ENCODE measurements at places on chromosomes 5 and 9.
A peak's percentile ranks its signal among the peaks of the same experiment; 100 is the strongest.

DNA sequence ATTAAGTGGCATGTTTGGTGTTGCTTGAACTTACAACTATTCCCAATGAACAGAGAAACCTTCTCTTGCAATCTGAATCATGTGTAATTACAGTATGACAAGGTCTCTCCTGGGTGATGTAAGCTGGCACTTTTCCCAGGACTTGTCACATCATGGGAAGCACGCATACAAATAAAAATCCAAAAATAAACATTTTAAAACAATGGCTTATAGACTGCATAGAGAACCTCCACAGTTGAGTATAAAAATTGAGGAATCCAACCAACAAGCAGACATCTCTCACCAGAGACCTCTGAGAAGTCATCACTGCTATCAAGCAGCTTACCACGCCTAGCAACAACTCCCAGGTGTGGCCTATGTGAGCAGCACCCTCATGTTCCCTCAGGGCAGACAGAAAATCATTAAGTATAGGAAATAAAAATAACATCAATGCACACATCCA, 3.9 kb downstream of the MLLT3 start:
- no peak for DNase-seq

DNA sequence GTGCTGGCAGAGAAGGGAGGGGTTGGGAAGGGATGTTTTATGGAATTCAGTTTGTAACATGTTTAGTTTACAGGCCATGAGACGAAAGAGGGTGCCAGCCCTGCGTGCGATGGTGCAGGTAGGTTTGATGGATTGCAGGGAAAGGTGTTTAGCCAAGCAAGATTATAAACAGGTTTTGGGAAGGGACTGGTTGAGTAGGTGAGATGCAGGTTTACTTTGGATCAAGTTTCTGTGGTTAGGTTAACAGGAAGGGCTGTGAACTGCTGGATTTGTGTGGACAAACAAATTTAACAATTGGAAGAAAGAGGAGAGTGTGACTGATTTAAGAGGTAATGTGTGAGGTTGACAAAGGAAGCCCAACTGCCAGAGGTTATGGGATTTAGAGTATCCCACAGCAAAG, 32.6 kb upstream of the GPX3 start:
- DNase-seq = no peak

GRCh38 chr9:136922540-136922939, 22.0 kb downstream of the FBXW5 start:
- DNase-seq = no peak

DNA sequence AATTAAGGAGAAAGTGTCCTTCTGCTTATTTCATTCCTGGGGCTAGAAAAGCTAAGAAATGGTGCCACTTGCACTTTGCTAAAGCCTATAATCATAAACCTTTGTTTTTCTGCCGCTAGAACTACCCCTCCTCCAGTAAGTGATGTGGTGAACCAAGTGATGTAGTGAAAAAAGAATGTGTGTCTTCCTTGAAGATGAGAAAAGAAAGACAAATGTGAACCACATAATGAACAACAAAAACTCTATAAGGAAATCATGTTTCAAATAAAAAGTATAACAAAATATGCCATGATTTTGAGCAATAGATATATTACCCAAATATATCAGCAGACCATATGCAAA, 179.0 kb upstream of the SGCD start:
- no peak for DNase-seq

DNA sequence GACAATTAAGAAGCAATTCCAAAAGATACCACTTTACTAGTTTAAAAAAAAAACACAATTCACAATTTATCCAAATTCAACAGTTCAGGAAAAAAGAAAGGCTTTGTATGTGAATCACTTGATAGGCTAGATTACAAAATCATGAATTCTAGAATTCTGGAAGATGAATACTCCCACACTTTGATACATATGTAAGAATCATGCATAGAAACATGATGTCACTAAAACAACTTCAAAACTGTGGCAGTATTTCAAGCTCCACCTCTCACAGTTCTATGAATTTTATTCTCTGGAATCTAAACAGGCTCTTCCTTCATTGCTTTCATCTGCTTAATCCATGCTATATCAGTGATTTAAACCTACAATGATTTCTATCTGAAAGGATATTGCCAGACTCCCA, 51.0 kb downstream of the GNAQ start:
- no peak for DNase-seq

DNA sequence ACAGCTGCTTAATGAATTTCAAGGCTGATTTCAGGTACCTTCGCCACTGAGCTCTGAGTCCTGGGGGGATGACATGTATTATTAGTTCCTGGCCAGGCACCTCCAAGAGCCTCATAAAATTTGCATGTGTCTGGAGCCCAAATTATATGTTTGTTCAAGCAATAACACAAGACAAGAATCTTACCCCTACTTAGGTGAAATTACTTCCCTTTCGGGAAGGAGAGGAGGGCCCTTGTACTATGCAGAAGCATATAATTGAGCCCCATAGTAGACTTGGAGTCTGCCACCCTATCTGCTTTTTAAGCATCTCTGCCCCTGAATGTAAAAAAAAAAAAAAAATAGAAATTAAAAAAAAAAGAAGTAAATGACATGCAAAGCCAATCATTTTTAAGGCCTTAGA, 13.0 kb upstream of the TMEM38B start:
- DNase-seq = no peak

DNA sequence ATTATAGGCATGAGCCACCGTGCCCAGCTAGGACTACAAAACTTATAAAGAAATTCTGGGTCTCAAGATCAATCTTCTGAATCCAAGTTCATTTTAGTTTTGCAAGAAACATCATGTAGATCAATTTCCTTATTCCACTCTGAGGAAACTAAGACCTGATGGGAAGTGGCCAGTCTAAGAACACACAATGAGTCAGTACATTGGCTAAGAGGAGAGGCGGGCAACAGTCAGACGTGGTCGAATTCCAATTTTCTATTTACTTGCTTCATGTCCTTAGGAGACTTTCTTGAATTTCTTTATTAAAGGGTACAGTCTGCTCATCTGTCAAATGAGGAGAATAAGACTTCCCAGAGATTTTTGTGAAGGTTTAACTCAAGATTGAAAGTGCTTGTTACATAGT, 432.1 kb upstream of the BRINP1 start:
- no peak for DNase-seq

- no peak for DNase-seq
Observed at GRCh38 chr5:6066016-6066415, 312.3 kb downstream of the MED10 start.

DNA sequence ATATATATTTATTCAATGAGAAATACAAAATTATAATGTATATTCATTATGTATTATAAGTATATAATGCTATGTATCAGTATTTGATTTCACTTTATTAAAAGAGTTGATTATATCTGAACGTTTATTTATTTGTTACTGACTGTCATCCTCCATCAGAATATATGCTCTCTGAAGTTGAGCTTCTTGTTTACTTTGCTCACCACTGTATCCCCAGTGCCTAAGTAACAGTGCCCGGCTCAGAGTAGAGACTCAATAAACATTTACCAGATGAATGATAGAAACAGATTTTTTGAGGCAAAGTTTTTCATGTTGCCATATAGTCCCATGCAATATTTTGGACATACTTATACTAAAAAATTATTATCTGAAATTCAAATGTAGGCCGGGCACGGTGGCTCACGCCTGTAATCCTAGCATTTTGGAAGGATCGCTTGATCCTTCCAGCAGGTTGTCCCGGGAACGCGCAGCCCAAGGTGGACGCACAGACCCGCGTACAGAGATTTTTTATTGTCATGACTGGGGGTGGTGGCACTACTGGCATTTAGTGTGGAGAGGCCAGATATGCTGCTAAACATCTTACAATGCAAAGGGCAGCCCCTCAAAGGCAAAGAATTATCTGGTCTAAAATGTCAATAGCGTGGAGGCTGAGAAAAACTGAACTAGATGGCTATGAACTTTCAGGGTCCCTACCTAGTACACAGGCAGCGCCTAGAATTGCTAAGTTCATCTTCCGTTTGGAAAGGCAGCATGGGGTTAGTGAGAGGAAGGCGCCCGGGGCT, 761 bp upstream of the DNAJC25 start:
- no peak for DNase-seq

DNA sequence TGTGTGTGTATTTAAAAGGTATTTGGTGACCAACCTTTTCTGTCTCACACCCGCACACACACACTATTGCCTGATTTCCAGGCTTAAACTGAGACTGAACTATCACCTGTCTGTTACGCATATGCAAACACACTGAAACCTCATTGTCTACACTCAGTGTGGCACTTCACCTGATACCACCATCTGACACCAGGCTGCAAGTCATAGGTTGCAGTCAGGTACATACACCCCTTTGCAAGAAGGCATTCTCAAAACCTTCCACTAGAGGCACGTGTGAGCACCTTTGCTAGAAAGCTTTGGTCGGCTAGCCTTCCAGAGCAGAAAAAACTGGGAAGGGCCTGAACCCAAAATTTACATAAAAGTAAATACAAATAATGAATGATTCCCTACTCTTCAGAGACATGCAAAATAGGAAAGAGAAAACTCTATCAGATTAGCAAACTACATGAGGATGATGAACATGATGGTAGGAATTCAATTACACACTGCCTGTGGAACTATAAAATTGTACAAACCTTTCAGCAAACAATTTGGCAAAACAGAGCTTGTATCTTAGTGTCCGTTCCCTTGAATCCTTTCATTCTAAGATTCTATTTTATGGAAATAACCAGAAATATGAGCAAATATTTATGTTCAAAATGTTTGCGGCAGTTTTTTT, 5.9 kb upstream of the FOXD1 start:
- DNase-seq = peak; percentile 50

GRCh38 chr5:37715361-37715760, 124.5 kb downstream of the GDNF start:
- no peak for DNase-seq

DNA sequence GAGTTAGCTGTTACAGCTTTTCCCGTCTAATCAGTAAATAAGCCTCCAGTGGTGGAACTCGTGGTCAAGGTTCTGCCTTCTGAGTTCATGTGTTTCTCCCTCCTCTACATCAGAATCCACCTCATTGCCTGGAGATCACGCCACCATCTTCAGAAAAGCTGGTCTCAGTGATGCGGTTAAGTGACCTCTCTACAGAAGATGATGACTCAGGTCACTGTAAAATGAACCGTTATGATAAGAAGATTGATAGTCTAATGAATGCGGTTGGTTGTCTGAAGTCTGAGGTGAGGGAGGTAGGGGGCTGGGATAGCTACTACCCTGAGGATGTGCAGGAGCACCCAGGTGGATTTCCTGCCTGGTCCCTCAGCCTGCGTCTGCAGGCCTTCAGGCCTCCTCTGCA, 13.3 kb downstream of the ODF2 start:
- no peak for DNase-seq

DNA sequence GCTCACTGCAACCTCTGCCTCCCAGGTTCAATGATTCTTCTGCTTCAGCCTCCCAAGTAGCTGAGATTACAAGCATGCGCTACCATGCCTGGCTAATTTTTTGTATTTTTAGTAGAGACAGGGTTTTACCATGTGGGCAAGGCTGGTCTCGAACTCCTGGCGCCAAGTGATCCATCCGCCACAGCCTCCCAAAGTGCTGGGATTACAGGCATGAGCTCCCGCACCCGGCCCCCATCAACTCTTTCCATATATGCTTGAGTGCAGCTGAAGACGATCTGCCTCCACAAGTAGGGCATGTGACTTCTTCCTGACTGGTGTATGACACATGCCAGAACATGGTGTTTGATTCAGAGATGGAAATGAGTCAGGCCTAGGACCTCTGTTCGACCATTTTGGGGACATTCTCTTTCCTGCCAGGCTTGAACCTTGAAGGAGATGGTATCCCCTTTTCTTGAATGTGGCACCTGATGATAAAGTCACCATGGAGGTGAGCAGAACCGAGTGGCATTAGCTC, 7.5 kb upstream of the CNOT6 start:
- no peak for DNase-seq

- no peak for DNase-seq
Observed at GRCh38 chr9:75111019-75111622, 22.8 kb downstream of the OSTF1 start.

DNA sequence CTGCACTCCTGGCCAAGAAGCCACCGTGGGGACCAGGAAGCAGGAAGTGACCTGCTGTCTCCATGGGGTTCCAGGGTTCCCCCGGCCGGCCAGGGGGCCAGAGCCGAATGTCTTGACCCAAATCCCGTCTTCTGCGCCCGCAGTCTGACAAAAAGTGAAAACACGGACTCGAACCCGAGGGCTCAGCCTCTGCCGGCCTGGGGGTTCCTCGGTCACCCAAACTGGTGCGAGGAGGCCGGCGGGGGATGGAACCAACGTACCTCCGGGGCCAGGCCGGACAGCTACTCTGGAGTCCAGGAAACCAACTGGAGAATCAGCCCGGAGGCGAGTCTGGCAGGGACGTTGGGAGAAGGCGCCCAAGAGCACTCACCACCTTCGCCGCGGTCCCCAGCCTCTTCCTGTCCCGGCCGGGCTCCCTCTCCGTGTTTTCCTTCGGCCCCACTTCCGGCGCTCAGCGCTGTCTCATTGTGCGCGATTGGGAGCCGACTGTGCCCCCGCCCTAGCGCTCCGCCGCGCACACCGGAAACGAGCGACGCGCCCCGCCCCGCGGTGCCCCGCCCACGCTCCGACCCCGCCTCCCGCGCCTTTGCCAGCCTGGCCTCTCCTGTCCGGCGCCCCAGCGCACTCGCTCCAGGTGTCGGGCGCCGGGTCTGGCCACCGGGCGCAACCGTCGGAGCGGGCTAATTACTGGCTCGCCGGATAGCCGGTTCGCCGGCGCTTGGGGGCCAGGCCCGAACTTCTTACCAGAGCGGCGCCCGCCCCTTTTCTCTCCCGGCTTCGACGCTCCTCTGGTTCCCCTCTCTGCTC, at the start of gene TUT7:
TSS of gene TUT7 (minus strand) at position 400 of the 807 bp plus-strand sequence. CDS start 1,211 bp downstream, outside the sequence.
- peak; percentile 97 for DNase-seq

DNA sequence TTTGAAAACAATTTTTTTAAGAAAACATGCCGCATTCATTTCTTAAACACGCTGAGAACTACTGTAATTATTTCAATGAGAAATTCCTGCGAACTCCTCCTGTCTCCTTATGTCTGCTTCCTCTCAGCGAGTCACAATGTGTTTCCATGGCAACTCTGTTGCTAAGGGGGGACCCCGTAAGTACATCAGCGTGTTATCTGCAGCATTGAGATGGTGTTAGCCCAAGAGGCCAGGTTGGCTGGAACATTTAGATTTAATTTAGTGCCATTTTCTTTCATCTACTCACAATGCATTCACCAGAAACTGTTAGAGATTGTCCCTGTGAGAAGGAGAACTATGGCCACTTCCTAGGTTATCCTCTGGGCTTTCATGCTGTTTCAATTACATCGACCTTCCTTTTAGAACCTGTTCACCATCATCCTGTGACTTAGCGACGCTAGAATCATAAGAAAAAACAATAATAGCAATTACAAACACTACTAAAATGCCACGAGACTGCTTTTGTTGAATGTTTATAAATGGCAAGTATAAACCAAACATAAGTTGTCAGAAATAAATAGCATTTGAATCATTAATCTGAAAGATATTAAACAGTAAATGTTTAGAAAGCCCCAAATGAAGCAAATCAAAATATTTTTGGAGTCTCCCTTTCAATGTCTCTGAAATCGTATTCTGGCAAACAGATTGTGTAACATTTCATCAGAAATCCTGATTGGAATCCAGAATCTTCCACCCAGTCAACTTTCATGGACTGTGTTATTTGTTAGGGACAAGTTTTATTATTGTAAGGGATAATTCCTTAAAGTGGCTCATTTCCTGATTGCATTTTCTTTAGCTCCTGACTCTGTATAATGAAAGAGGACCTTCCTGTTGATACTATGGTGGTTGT, 39.7 kb upstream of the SHC3 start:
- DNase-seq = no peak
